Cerebellum (tissue), 4 donors: ENCODE measurements at places on chromosomes 2 and 18.

GRCh38 chr18:6401687-6402086 lies 13.0 kb downstream of the L3MBTL4 start:
- no peak for DNase-seq

GRCh38 chr2:122300758-122301157 lies 545.3 kb downstream of the TSN start:
- no peak for DNase-seq

- no peak for DNase-seq
Measured at GRCh38 chr2:211387734-211388133, 831.3 kb downstream of the CPS1 start.

DNA sequence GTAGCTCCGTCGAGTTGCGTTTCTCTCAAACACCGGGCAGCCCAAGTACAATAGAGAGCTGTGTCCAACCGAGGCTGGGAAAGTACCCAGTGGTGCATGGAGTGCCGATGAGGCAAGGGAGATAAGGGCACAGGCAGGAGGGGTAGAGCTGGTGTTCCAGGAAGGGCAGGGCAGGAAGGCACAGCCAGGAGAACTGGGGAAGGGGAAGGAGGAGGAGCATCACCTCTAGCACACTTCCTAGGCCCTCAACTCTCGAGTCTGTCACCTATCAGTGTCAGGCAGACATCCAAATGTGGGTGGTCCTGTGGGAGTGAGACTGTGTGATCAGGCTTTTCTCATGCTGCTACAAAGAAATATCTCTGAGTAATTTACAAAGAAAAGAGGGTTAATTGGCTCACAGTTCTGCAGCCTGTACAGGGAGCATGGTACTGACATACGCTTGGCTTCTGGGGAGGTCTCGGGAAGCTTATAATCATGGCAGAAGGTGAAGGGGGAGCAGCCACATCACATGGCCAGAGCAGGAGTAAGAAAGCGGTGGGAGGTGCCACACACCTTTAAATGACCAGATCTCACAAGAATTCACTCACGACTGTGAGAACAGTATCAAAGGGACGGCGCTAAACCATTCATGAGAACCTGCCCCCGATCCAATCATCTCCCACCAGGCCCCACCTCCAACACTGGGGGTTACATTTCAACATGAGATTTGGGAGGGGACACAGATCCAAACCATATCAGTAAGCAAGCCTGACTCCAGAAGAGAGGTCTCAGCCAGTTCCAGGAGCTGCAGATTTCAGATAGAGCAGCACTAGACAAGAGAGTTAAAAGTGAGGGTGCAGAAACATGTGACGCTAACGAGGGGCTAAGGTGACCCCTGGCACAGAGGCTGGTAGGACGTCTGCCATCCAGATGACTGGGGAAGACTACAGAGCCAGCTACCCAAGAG lies 75.7 kb downstream of the MBOAT2 start:
- no peak for DNase-seq

DNA sequence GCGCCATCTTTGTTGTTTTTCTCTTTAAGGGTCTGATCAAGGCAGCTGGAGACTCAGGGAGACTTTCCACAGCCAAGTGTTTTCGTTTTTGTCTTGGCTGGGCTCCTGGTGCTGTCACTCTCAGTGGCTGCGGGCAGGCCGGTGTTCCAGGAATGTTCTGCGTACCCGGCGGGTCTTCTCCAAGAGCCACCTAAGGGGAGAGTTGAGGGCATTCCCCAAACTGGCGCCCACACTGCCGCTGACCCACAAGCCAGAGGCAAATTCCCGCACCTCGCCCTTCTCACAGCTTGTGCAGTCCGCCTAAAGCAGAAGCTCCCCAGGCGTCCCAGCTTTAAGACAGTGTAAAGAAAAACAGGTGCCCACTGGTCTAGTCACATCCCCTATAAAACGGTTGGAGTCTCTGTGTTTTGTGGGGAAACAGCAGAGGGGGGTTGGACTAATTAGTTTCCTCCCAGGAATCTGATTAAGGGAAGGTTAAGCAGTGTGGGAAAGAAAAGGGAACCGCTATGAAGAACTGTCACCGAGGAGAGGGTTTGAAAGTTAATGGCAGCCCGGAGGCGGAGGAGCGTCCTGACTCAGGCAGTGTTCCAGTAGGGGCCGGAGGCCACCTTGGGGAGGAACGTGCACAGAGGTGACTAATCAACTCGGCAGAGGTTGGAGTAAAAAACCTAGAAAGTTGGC lies 224.5 kb downstream of the SLC4A3 start:
- no peak for DNase-seq

DNA sequence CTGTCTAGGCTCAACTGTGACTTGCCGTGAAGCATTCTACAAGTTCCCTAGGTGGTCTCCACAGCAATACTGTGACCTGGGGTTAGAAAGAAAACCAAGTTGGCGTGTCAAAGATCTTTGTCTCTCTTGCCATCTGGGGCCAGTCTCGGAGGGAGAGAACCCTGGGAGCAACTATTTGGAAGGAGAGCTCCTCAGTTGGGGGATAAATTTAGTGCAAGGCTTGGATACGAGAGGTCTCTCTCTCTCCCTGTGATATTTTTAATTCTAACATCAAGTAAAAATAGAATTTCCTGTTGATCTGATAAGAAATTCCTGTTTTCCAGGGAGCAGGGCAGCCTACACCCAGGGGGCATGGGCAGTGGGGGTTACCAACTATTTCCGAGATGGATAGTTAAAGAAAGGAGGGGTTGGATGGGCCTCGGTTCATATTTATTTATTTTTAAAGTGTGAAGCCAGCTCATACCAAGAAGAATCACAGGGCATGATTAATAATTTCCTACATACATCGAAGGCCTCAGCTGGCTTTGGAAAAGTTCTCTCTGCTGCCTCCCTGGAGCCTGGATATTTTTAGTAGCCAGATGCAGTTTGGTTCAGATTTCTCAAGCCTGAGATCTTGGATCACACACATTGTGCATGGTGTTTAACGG lies 62.8 kb downstream of the EHD3 start:
- DNase-seq, result no peak

GRCh38 chr18:23352042-23352441 lies 101.0 kb upstream of the RIOK3 start:
- DNase-seq, result no peak

DNA sequence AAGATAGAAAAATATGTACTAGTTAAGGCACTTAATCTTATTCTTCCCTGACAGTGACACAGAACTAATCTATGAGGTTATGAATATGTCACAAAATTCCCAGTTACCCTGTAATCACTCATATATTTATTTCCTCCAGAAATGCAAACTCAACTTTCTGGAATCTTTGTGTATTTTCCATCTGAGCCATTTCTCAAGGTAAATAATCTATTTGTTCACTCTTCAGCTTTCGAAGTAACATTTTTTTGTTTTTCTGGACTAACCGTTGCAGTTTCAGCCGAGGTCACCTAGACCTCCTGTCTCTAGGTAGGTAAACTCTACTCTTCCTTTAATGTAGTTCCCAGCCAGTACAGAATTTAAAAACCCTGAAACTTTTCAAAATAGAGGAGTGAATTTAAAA lies 250.9 kb downstream of the EXOC6B start:
- no peak for DNase-seq

GRCh38 chr18:48027401-48027963 lies 97.0 kb upstream of the SMAD2 start:
- DNase-seq, result no peak

DNA sequence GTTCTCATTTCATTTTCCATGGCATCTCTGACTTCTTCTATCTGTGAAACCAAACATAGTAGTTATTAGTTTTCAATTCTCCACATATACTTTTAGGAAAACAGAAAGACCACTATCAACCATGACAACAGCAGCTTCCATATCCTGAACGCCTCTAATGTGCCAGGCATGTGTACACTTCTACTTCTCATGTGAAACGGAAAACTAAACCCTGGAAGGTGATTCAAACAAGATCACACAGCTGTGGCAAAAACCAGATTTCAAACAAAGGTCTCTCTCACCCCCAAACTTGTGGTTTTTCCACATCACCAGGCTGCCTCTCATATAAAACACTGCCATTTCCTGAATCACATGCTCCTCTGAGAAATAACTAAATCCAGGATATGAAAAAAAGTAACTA lies 41.8 kb downstream of the PTCD3 start:
- DNase-seq, result no peak

GRCh38 chr18:57455576-57456129 lies 20.5 kb downstream of the ONECUT2 start:
- DNase-seq, result no peak

DNA sequence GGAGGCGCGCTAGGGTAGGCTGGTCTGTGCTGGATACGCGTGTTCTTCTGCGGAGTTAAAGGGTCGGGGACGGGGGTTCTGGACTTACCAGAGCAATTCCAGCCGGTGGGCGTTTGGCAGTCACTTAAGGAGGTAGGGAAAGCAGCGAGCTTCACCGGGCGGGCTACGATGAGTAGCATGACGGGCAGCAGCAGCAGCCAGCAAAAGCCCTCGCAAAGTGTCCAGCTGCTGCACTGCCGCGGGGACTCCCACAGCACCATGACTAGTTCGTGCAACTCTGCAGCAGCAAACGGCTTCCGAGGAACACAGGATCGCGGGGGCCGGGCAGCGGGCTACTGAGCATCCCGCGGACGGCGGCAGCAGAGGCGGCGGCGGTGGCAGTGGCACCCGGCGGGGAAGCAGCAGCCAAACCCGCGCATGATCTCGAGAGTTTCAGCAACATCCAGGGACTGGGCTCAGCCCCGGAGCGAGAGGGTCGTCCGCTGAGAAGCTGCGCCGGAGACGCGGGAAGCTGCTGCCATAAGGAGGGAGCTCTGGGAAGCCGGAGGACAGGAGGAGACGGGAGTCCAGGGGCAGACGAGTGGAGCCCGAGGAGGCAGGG lies 368 bp downstream of the TMEFF2 start:
- no peak for DNase-seq

- DNase-seq, result no peak
Measured at GRCh38 chr2:173346035-173346434, 8.6 kb upstream of the CDCA7 start.

DNA sequence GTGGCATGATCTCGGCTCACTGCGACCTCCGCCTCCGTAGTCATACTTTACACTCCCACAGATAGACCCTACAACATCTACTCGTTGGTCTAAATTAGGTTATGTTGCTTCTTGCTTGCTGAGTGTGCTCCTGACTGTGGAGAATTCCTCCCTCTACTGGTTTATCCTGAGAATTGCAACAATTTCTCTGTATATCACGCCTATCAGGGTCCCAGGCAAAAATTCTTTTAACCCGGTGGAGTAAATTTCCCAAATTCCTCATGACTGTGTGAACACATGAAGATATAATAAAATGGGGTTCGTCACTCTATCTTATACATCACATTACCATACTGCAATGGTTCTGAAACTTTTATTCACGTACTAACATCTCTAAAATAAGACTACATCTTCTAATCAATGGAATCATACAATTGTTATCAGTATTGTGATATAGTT lies 156.7 kb downstream of the EVA1A start:
- peak; percentile 20 for DNase-seq

DNA sequence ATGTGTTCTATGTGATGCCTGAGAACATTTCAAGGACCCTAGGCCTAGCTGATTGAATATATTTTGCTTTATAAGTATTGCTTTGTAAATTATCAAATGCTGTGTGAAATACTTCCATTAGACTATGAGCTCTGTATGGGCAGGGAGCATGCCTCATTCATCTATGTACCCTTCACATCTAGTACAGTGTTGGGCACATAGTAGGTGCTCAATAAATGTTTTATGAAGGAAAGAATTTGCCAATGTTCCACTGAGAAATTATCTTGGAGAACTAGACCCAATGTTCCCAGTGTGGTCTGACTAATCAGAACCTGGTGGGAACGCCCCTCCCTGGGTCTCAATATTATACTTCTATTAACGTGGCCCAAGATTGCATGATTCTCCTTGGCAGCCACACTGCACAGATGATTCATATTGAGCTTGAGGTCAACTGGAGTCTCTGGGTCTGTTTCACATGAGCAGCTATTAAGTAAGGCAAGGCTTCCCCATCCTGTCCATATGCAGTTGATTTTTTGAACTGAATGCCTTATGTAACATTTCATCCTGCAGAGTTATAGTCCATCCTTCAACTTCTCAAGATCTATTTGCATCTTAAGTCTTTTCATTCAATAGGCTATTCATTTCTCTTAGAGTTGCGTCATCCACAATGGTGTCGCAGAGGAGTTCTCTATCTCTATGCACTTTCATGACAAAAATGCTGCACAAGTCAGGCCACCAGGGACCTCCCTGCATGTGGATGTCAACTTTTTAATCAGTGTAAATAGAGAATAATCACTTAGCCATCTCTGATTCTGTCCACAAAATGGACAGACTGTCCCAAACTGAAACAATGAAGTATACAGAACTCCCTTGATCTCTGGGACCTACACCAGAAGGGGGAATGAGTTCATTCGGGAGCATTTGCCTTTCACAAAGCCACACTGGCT lies 257.6 kb downstream of the CYP26B1 start:
- no peak for DNase-seq

- no peak for DNase-seq
Measured at GRCh38 chr2:230591850-230592249, 120.8 kb upstream of the CAB39 start.

DNA sequence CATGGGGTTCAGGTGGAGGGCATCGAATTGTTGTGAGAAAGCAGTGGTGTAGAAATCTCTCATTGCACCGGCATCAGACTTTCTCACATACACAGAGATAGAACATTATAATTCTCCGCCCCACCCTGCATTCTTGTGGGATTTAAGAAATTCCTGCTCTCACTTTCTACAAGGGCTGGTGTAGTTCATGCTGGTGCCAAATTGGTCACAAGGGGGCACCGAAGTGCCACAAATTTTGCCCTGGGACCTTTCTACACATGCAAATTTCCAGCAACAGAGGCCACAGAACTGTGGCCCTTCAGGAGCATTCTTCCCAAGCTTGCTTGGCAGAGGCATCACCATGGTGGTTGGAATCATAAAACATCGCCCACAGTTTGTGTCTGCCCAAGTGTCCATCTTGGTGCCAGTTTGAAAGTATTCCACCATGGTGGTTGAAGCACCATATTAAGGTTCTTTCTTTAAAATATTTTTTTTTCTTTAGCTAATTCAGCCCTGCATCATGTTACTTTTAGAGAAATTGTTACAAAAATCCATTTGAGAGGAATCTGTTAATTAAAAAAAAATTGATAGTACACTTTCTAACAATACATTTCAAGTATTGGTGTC lies 521.2 kb upstream of the FANCL start:
- DNase-seq, result no peak

GRCh38 chr2:160906878-160907277 lies 253.3 kb upstream of the TANK start:
- no peak for DNase-seq

- DNase-seq, result no peak
Measured at GRCh38 chr2:217279140-217279539, 419.3 kb upstream of the TNP1 start.

DNA sequence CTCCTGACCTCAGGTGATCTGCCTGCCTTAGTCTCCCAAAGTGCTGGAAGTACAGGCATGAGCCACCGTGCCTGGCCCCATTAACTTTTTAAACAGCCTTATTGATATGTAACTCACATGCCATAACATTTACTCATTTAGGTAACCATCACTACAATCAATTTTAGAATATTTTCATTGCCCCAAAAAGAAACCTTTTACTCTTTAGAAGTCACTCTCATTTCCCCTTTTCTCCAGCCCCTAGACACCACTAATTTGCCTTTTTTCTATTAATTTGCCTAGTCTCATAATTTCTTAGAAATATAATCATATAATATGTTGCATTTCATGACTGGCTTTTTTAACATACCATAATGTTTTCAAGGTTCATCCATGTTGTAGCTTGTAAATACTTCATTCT lies 57.2 kb upstream of the TACR1 start:
- no peak for DNase-seq

- DNase-seq, result no peak
Measured at GRCh38 chr2:168816369-168816768, 13.9 kb downstream of the NOSTRIN start.

GRCh38 chr2:201858281-201859184 lies 52.2 kb downstream of the CDK15 start:
- no peak for DNase-seq

GRCh38 chr2:123040506-123040905 lies 984.6 kb upstream of the CNTNAP5 start:
- no peak for DNase-seq
